HEK293T (cell line): ENCODE measurements at places on chromosomes 5 and 9.
A peak's percentile ranks its signal among the peaks of the same experiment; 100 is the strongest.

DNA sequence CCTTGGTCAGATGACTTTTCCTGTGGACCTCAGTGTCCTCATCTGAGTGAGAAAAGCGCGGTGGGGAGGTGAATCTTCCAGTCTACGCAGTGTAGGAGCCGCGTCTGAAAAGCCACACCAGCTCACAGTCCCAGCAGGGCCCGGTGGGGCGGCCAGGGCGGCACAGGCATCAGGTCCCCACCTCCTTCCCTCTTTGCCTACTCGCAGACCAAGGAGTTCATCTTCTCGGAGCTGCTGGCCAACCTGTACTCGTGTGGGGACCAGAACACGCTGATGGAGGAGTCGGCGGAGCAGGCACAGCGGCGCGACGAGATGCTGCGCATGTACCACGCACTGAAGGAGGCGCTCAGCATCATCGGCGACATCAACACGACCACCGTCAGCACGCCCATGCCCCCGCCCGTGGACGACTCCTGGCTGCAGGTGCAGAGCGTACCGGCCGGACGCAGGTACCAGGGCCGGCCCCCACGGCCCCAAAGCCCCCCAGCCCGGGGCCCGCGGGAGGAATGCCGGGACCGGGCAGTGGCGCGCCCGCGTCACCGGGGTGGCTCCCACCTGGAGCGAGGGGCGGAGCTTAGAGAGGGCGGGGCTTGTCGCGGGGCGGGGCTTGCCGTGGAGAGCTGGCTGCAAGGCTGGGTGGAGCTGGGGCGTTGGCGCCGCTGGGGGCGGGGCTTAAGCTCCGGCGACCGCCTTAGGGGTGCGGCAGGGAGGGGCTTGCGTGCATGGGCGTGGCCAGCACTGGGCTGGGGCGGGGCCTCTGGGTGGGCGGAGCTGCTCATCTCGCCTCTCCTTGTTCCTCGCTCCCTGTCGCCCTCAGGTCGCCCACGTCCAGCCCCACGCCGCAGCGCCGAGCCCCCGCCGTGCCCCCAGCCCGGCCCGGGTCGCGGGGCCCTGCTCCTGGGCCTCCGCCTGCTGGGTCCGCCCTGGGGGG lies 25.6 kb downstream of the GOLGA2 start:
- DNase-seq = peak; percentile 99

- no peak for DNase-seq
Observed at GRCh38 chr5:172501708-172502320, 47.5 kb upstream of the SH3PXD2B start.

DNA sequence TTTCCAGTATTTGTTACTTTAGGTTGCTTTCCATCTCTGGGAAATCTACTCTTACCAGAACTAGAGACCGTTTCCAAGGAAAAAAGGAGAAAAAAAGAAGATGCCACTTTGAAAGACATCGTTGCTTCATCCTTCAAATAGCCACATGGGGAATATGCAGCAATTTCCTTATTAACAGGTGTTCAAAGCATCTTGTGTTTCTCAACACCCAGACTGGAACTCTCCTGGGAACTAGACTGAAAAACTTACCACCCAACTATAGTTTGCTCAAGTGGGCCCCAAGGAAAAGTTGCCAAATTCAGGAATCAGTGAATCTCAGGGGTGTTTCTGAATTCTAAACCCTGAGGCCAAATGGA lies 80.0 kb upstream of the JAK2 start:
- no peak for DNase-seq

- DNase-seq = no peak
Observed at GRCh38 chr5:171797543-171797942, 11.9 kb downstream of the SMIM23 start.

GRCh38 chr5:89110916-89111646 lies 228.1 kb upstream of the MEF2C start:
- no peak for DNase-seq

DNA sequence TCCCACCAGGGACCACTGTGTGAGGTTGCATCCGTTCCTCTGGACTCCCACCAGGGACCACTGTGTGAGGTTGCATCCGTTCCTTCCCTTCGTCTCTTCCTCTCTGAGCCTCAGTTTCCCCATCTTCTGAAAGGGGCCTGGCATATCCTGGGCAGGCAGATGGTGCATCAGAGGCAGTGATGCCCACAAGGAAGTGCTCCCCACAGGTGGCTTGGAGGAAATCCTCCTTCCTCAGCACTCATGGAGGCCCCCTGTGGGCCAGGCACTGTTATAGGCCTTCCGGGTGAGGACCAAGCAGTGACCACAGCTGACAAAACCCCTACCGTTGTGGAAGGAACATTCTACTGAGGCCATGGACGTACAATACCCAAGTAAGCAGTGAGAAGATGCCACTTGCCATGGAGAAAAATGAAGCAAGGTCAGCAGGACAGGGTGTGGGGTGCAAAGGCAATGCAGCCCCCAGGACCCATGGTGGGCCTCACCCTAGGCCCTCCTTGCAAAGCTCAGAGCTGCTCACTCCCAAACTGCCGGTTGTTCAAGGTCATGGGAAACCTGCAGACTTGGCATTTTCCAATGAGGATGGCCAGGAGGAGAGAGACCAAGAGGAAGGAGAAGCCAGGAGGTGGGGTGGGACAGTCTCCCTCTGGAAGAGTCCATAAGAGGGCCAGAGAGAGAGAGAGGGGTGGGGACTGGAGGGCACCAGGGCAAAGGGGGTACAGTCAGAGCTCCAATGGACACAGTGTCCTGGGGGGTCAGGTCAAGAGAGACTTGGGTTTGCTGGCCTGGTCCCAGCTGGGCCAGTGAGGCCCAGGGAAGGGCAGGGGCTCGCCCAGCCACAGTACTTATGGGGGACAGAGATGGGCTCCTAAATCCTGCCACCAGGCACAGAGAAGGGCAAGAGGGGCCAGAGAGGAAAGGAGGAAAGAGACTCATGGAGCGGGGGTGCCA lies 51.1 kb downstream of the C9orf50 start:
- peak; percentile 49 for DNase-seq

DNA sequence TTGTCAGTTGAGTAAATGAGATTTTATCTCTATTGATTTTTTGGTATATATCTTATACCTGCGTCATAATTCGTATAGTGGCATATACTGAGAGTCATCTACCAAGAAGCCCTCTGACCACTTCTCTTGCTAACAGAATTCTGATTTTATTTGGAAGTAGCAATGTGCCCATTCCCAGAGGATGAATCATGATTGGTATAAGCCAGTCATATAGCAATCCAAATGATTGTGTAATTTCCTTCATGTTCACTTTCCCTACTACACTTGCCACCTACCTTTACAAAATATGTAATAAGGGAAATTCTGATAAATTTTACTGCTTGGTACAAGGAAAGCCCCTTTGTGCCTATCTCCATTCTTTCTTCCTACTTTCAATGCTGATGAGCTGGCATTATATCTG lies 16.1 kb upstream of the ZNF462 start:
- no peak for DNase-seq

DNA sequence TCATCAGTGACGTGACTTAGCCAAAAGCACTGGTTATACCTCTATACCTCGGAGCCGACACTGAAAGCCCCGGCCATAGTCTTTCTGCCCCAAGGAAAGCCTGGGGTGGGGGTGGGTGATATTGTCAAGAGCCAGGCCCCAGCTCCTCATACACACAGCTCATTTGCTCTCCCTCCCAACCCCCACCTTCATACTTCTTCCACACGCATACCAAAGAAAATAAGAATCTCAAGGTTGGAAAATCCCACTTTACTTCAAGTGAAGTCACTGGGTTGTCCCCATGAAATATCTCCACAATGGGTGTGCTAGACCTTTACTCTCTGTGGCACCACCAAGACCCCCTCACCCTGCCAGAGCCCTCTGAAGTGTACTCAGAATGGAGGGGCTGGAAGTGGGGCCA lies 27.1 kb upstream of the MGAT1 start:
- no peak for DNase-seq

DNA sequence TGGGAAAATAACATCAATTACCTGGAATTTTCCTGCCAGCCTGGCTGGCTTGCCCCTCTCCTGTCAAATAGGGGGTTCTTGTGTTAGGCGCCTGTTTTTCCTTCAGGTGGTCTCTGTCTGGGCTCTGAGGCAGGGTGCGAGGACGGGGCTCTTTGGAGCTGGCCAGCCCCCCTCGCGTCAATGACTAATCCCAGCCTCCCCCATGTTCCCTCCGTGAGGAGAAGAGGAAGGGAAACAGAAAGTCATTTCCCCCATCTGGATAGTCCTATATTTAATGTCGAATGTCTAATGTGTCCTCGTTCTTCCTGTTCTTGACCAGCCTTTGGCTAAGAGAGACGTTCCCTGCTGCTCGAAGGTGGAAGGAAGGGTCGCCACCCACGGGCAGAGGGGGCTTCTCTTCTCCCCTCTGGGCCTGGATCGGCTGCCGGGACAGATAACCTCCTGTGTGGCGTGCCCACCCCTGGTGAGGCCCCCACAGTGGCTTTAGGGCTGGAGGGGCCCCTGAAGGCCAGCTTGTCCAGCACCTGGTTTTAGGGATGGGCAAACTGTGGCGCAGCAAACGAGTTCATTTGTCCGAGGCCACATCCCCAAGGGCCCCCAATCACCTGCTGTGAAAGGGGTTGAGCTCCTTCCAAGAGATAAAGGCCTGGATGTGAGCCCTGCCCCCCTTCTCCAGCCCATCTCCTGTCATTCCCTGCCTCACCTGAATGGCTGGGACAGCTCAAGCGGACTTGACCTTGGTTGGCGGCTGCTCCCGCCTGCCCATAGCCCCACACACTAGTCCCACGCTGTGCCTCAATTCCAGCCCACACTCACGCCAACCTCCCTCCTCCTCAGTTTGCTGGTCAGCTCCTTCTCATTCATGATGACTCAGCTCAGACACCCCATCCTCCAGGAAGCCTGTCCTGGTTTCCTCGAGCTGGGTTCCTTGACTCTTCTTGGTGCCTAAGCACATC lies 35.9 kb upstream of the UNC5A start:
- peak; percentile 7 for DNase-seq

- no peak for DNase-seq
Observed at GRCh38 chr5:89435347-89435746, 552.4 kb upstream of the MEF2C start.

- DNase-seq = no peak
Observed at GRCh38 chr9:70924380-70924779, 197.0 kb downstream of the TRPM3 start.

GRCh38 chr5:41071975-41072374 lies 833 bp upstream of the MROH2B start:
- DNase-seq = no peak

DNA sequence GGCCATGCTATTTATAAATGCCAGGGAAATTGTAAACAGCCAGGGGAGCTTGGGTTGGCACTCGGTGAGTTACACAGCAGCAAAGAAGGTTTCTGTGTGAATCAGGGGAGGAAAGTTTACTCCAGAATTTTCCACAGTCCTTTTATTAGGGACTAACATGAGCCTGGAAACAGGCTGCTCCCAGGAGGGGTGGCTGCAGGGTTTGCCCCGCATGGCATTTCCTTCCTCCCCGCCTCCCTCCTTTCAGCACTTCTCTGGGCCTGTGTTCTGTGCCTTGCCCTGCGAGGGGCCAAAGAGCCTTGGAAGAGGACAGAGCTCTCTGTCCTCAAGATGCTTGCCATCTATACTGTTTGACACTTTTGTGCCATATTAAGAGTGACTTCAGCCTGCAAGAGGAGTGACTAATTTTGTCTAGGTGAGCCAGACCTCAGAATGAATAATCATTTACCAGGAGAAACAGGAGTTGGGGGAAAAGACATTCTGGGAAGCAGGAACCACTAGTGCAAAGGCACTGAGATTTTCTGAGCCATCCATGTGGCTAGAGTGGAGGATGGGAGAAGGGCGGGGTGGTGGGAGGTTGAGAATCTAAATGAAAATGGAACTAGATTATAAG lies 1.8 kb downstream of the GSN start:
- DNase-seq = no peak

DNA sequence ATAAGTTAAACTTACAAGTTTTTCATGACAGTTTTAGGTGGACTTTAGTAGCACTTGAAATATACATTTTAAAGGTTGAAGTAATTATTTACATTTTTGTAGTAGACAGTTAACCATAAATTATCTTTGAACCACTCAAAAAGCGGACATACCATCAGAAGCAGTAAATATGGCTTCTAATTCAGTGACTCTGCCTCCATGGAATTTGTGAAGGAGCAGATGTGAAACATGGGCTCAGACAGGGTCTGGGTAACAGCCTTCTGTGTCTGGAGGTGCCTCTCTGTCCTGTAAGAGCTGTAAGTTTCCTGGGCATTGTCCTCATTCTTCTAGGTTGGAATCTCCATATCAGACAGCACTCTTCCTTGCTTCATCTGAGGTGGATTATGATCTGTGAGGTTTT lies 12.4 kb downstream of the RLN2 start:
- DNase-seq = no peak

DNA sequence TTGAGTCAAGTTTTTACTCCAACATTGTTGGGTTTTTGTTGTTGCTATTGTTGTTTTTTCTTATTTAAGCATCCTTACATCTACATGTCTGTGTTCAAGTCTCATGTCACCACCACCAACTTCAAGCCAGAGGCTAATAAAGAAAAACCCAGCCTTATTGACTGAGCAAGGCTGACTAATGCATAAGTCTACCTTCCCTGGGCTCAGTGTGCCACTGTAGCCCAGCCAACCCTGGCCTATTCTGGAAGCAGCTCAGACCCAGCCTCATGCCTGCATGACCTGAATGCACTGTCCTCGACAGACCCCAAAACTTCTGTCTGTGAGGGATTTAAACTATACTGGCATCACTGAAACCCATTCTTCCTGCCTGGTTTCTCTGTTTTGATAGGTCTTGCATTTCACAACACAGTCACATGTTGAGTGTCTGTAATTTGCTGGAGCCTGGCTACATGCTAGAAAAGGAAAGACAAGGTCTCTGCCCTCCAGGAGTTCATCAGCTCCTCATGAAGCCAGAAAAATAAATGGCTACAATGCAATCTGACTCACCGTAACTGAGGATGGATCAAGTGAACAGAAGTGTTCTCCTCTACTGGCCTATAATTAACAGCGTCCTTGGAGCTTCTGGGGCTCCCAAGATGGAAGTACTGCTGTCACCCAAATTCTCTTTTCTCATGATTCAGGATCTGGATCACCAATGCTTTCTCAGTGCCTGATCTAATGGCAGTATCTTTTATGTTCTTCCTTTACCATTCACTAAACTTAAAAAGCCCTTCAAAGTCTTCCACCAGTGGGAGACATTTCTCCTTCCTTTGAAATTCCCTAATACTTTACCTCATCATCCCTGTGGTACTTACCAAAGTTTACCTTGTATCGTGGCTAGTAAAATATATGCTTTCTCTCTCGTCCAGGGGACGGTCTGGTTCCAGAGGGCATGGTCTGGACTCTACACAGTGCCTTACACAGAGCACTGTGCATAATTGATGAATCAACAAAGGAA lies 103.9 kb upstream of the IFNE start:
- DNase-seq = no peak

- no peak for DNase-seq
Observed at GRCh38 chr5:164728733-164729132, 1223.3 kb downstream of the MAT2B start.

GRCh38 chr5:29122306-29122705 lies 2071.2 kb upstream of the CDH6 start:
- no peak for DNase-seq
